ENCODE measurements at places on chromosomes 13 and 19.

DNA sequence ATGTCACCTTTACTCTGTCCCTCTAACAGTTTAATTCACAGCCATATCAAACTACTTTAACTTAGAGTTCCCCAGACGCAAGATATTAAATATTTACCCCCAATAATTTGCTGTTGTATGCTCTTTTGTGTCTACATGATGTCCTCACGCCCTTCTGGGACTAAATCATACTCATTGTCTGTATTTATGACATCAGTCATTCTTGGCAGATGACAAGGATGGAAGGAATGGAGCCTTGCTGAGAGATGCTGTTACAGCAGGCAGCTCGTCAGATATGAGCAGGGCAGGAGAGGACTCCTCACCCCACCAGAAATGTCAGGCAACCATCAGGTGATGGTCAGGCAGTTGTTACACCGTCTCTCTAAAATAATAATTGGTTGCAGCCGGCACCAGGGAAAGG is 41.8 kb downstream of the CARD8 start:
- DNase-seq = no peak

GRCh38 chr13:112333756-112334543 is 42.2 kb upstream of the SPACA7 start:
- no peak for DNase-seq

- DNase-seq = no peak
Measured at GRCh38 chr19:29603308-29603707, 2.8 kb upstream of the POP4 start.

- DNase-seq = no peak
Measured at GRCh38 chr13:111245576-111246384, 74.7 kb upstream of the TEX29 start.

- no peak for DNase-seq
Measured at GRCh38 chr19:5147074-5147977, 178.4 kb downstream of the KDM4B start.

DNA sequence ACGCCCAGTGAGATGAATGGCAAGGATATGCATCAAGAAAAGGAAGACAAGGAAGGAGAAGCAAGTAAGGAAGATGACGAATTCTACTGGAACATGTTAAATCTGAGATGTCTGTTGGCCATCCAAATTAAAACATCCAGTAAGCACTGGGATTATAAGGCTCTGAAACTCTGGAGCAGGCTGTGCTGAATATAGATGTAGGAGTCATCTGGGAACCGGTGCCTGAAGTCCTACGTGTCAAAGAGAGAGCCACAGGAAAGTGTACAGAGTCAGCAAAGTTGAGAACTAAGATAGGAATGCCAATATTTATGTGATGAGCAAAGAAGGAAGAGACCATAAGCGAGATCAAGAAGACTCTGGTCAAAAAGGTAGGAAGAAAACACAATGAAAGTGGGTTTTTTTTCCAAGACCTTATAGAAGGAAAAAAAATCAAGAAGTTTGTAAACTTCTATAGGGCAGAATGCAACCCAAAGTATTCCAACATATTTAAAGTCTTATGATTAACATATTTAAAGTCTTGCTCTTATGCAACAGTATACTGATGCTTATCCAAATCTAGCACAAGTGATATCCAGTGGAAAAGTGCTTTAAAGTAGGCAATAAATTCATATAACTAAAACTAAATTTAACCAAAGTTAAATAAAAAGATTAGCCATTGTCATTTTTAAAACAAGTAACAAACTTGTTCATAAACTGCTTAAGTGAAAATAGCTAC is 51.2 kb upstream of the EEF1AKMT1 start:
- no peak for DNase-seq

GRCh38 chr19:18300930-18301717 is 19.7 kb upstream of the JUND start:
- no peak for DNase-seq

DNA sequence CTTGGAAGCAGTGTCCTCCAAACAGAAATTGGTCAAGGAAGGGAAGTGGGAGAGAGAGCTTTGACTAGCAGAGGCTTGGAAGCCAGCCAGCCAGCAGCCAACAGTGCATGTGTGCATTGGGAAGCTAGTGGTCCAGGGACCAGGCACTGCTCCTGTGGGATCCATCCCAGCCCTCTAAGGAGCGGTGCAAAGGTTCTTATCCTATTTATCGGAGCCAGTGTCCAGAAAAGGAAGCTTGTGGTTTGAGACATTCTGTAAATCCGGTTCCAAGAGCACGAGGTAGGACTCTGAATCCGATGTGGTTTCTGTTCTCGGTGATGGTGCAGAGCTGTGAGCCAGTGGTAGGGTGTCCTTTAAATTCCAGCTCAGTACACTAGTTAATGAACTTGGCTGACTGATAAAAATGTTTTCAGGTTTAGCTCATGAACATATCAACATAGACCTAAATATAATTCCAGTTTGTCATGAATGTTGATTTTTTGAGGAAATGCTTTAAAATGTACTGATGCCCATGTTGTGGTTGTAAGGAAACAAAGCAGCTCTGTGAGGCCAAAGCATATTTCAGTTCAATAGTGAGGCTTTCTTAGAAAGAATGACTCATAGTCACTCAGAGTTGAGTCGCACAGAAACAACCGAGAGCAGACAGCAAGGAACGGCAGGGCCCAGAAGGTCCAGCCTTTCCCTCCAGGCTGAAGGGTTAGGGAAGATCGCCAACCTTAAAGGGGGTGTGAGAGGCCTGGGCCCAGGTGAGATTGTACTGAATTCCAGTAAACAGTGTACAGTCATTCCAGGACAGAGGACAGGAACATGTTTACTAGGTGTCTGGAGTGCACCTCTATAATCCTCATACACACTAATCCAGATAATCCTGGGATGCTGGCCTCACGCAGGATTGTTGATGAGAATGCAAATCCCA is 21.5 kb upstream of the GARRE1 start:
- peak; percentile 78 for DNase-seq

GRCh38 chr19:33904681-33905080 is 108.0 kb downstream of the KCTD15 start:
- DNase-seq = no peak

GRCh38 chr19:401866-402511 is 7.0 kb downstream of the C2CD4C start:
- DNase-seq = no peak

- no peak for DNase-seq
Measured at GRCh38 chr19:12872941-12873890, 8.0 kb downstream of the DNASE2 start.

DNA sequence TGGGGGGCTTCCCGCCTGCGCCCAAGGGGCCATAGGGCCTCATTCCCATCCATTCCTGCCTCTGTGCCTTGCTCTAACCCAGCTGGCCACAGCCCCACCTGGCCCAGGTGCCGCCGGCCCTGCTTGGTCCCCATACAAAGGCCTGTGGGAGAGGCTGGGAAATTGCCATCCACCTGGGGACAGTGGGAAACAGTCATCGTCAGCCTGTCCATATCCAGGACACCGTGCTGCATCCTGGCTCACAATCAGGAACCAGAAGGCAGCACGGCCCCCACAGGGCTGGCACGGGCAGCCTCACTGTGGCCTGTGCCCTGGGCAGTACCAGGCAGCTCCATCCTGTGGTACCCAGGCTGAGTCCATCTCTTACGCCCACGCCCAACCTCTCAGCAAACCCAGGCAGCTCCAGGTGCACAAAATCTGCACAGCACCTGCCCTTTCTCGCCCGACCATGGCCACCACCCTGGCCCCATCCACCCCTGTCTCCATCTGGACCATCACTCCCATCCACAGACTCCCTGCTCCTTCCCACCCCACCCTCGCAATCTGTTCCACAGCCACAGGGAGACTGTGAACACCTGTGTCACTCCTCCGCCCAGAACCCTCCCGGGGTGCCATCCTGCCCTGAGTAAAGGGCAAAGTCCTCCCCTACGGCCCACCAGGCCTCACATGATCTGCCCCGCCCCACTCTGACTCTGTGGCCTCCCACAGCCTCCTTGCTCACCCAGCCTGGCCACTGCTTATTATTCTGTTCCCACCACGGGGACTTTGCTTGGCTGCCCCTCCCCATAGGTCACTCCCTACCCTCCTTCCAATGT is 21.1 kb upstream of the FBXO27 start:
- no peak for DNase-seq

- no peak for DNase-seq
Measured at GRCh38 chr19:49468746-49469447, 5.1 kb upstream of the FLT3LG start.

GRCh38 chr13:99385161-99385560 is 78.0 kb upstream of the GPR183 start:
- DNase-seq = no peak

GRCh38 chr19:5498830-5499550 is 43.8 kb downstream of the ZNRF4 start:
- DNase-seq = peak; percentile 39

DNA sequence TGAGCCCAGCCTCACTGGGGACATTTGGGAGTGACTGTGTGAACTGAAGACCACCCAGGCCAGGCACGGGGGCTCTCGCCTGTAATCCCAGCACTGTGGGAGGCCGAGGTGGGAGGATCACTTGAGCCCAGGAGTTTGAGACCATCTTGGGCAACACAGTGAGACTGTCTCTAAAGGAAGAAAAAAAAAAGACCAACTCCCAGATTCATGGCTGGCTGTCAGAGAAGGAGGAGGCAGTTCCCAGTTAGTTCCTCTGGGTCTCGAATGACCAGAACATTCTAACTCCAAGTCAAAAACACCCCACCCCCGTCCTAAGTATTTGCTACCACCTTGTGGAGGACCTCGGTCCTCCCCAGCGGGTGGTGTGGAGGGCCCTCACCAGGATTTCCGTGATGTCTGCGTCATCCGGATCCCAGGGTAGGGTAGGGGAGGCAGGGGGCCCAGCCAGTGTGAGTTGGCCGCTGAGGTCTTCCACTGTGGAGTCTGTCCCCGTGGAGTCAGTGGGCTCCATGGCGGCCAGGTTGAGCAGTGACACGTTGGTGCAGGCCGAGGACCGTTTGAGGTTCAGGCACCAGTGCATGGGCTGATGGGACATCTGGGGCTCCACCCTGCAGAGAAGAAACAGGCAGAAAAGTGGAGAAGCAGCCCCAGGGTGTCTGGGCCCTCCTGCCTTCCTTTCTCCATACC is 1.3 kb downstream of the TSKS start:
- DNase-seq = no peak

- no peak for DNase-seq
Measured at GRCh38 chr13:113887700-113888201, 23.9 kb upstream of the GAS6 start.

DNA sequence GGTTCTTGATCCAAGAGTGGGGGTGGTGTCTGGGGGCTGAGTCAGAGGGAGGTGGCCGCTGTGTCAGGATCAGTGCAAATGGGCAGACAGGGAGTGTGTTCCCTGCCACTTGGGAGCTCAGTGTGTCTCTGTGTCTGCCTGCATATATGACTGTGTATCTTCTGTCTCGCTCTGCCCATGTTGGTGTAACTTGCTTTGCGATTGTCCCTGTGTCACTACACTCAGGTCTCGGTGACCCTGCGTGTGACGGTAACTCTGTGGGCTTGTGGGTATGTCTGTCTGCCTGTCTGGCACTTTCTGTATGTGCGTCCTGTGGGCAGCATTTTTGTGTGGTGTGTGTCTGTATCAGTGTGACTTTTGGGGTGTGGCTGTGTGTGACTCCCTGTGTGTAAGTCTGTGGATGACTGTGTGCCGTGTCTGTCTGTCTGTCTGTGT is 8.2 kb upstream of the ERFL start:
- no peak for DNase-seq

DNA sequence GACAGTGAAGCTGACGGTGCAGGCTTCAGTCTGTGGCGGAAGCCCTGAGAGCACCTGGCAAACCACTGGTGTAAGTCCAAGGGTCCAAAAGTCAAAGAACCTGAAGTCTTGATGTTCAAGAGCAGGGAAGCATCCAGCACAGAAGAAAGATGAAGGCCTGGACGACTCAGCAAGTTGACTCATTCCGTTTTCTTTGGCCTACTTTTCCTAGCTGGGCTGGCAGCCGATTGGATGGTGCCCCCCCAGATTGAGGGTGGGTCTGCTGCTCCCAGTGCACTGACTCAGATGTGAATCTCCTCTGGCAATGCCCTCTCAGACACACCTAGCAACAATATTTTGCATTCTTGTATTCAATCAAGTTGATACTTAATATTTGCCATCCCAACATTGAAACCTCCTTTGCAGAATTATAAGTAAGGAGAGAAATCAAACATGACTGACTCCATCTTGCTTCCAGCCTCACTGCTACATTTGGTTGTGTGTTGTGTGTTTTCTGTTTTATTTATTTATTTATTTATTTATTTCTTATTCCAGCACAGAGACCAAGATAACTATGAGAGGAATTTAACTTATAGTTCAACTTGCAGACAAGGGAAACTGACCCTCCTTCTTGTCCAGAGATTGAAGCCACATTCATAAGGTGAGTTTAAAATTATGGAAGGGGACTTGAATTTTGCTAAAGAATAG is 32.8 kb downstream of the IGFL2 start:
- no peak for DNase-seq

DNA sequence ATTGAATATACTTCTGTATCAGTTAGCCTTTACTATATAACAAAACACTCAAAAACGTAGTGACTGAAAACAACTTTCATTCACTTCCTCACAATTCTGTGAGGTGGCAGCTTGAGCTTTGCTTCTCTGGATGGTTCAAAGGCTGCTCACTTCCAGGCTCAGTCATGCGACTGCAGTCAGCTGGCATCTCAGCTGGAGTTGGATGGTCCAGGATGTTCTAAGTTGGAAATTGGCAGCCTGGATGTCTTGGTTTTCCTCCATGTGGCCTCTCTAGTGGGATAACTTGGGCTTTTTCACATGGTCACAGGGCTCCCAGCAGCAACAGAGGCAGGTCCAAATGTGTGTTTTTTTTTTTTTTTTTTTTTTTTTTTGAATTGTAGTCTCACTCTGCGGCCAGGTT is 204.4 kb downstream of the LACC1 start:
- DNase-seq = no peak

DNA sequence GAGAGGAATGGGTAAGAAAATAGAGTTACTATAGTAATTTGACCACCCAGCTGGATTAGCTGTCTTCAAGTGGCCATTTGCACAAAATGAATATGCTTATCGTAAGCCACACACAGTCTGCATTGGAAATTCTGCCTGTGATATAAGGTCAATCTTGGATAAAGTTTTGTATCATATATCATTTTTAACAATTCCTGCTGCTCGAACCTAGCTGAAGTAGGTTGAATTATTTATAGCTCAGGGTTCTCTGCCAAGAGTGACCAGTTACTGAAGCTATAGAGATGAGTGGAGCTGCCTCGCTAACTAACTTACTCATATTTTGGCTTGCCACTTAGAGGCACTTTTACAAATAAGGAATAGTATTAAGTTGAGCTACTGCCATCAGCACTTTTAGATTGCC is 220.9 kb downstream of the RGCC start:
- no peak for DNase-seq

DNA sequence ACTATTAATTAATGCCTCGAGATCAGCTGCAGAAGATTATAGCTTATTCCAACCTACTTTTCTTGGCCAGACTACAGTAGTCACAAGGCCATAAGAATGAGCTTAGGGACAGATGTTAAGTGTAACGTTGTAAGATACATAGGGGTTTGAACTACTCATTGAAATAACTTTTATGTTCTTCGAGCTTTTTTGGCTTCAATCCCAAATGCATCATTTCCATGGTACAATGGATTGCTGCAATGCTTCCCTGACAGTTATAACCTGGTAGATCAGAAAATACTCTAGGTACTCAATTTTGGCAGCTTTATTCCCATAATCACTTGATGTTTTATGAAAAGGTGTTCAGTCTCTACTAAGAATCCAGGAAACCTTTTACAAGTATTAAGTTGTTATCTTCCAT is 2216.7 kb upstream of the PCDH20 start:
- DNase-seq = no peak

GRCh38 chr19:6734096-6734696 is 3.2 kb downstream of the GPR108 start:
- no peak for DNase-seq
